RKO (cell line): ENCODE measurements at places on chromosomes 1 and 21.

DNA sequence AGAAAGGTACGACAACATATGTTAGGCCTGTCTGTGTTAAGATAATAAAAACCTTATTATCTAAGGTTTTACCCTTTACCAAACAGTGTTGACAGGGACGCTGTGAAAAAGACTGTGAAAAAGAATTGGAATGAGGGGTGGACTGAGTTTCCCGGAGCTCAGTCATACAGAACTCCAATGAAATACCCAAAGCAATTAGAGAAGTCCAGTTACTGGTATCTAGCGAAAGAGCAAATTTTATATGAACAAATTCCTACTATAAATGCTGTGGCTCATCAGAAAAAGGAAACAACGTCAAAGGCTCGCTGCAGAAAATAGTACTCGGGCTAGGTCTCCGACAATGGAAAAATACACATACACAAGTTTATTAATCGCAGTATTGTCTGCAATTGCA, 708 bp upstream of the RBBP5 start:
- DNase-seq = no peak

DNA sequence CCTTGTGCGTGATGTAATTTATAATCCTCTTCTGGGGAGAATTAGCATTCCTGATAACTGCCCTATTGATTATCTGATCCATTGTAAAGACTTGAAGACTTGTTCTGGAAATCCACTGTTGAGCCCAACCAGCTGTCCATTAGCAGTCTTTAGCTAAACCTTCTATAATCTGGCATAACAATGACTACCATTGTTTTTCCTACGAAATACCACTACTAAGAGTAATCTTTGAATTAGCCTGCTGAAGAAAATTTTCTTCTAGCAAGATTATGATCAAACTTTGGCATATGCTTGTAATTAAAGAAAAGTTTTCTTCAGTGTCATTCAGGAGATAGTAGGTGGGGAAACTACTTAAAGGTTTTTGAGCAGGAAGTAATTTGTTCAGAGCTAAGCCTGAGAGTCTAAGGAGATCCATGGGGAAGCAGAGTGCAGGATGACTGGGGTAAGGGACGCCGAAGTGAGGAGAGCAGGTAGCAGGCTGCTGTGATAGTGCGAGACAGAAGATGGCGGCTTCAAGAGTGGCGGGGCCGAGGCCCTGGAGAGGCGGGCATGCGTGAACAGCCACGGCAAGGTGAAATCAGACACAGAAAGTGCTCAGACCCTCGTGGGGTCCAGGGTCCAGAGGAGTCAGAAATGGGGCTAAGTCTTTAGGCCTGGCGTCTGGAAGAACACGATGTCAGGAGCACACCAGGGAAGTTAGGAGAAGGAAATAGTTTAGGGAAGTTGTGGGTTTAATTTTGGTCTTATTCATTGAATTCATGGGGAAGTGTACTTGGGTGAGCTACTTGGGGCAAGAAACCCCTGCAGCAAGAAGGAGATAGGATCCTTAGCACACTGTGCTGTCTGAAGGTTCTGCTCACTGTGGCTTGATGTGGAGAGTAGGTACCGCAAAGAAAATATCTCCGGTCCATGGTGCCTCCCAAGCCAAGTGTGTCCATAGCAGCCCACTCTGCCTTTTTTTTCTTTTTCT, 112.6 kb upstream of the ADAR start:
- DNase-seq = no peak

DNA sequence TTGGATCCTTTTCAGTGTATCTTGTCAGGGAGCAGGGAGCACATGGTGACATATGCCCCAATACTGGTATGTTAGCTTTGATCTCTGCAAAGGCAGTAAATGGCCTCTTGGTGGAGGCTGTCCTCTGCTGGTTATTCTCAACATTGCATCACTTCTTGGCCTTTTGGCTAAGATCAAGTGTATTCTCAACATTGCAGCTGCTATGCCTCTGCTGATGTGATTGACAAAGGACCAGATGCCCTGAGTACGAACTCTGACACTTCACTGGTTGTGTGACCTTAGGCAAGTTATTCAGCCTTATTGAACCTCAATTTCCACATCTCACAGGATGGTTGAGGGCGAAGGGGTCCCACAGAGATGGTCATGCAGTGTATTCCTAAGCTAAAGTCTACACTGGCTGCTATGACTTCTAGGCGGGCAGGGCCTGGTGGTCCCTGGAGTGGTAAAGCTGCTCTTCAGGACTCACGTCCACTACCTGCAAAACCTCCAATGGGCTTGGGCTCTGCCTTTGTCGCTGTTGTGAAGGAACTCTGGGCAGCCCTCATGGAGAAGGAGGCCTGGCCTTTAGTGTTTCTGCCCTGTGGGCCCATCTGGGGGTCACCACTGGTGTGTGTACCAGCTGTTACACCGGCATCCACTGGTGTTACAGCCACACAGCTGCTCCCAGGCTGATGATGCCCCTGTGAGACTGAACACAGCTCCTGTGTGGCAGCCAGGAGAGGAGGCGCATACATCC, 64.8 kb downstream of the DNTTIP2 start:
- DNase-seq = peak; percentile 78

- no peak for DNase-seq
These were observed 1599.7 kb downstream of the MRPL39 start for GRCh38 chr21:24007592-24007991.

GRCh38 chr1:201750120-201750519, 78.8 kb upstream of the IPO9 start:
- no peak for DNase-seq

GRCh38 chr1:234758851-234759250, 148.9 kb upstream of the IRF2BP2 start:
- DNase-seq = no peak

- no peak for DNase-seq
These were observed 41.9 kb downstream of the AHDC1 start for GRCh38 chr1:27562021-27562420.

GRCh38 chr1:113303267-113303666, 87.0 kb upstream of the MAGI3 start:
- no peak for DNase-seq

DNA sequence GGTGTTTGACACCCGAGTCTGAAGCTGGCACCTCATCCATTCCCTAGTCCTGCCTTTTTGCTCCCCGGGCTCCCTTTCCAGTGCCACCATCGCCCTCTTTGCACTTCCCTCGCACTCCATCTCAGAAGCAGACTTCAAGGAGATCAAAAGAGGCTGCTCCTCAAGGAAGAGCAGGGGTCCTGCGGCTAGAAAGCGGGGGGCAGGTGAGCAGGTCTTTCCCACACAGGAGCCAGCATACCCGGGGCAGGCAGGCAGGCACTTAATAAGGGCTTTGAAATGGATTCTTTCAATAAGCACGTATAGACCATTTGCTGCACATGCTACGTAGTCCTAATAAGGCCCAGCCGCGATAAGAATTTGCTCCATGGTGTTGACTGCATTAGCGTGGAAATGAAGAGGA, 125.9 kb upstream of the PROX1 start:
- DNase-seq = no peak

DNA sequence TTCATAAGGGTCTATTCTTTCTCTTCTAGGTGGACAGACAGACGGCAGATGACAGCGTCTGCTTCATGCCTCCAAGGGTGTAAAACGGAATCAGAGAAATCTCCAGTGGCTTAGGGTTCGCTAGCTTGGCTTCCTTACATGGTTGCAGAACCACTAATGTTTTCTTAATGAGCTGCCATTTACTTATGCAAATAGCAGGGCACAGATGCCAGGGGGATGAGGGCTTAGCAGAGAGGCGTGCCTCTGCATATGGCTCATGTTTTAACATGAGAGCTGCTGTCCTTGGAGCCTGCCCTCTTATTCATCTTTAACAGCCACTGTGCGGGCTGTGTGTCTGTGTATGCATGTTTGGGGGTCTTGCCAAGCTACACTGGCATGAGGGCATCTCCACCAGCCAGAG, 119.6 kb downstream of the IER5 start:
- DNase-seq = no peak

DNA sequence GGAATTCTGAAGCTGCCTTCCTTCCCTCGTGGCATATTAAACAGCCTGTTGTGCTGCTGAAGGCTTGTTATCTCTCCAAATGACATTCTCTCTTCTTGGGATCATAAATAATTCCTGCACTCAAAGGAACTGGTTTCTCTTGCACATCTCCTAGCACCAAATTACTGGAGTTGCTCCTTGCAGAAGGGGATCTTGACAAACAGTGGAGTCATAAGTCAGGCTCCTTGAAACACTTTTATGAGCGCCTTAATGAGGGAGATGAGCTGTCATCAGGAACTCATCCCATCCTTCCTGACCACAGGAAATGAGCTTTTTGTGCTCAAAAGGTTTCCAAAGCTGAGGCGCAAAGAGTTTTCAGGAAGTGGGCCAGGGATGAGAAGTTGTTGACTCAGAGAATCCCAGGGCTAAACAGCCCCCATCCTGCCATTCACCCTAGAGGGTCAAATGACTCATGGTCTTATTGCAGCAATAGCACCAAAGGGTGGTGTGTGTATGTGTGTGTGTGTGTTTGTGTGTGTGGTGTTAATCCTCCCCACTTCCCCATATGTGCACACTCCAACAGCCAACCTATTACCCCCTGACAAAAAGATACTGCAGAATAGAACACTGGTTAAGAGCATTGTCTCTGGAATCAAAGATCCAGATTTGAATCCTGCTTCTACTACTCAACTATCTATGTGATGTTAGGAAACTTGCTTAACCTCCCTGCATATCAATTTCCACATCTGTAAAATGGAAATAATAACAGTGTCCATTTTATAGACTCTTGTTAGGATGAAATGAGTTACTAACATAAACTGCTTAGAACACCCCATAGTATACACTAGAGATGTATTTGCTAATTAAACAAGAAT, 2.8 kb upstream of the PHC2 start:
- peak; percentile 100 for DNase-seq

GRCh38 chr1:240743705-240744104, 131.8 kb upstream of the GREM2 start:
- DNase-seq = no peak

GRCh38 chr1:175503538-175503937, 239.9 kb downstream of the TNR start:
- DNase-seq = no peak

DNA sequence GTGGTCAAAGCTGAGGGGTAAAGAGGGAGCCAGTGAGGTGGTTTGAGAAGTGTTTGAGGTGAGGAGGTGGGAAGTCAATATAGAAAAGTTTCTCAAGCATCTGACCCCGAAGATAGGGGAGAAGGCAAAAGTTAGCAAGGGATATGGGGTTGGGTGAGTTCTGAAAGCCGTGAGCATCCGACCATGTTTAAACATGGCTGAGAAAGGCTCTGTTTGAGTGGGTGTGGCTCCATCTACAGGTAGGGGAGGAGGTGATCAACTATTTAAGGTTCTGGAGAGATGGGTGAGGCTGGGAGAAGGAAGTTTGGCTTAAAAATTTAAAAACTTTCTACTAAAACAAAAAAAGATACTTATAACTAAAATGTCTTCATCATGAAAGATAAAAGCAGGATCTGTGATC, 273.8 kb downstream of the KCNJ6 start:
- no peak for DNase-seq

DNA sequence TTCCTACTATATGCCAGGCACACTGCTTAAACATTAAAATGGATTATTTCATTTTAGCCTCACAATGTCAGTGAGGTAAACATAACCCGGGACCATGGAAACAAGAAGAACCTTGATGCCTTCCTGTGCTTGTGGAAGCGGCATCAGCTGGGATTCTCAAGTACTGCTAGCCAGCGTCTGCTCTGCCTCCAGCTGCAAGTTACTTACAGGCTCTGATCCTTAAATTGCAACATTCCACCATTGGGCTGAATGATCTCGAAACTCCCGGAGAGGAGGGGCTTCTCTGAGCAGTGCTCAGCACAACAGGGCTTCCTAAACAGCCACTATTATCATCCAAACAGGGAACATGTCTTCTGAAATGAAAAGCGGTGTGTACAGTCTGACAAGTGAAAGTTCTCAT, 6.7 kb upstream of the MAN1C1 start:
- no peak for DNase-seq

- DNase-seq = no peak
These were observed 2.6 kb upstream of the HDAC1 start for GRCh38 chr1:32289256-32289655.

GRCh38 chr1:229479660-229480399, 28.3 kb downstream of the NUP133 start:
- DNase-seq = no peak

- DNase-seq = no peak
These were observed 440 bp downstream of the TNFRSF25 start for GRCh38 chr1:6465461-6466005.

GRCh38 chr1:35807614-35808449, at the start of gene AGO4:
TSS of gene AGO4 (plus strand) at chr1:35808016. CDS start at chr1:35808417, 401 bp downstream.
- peak; percentile 50 for DNase-seq

DNA sequence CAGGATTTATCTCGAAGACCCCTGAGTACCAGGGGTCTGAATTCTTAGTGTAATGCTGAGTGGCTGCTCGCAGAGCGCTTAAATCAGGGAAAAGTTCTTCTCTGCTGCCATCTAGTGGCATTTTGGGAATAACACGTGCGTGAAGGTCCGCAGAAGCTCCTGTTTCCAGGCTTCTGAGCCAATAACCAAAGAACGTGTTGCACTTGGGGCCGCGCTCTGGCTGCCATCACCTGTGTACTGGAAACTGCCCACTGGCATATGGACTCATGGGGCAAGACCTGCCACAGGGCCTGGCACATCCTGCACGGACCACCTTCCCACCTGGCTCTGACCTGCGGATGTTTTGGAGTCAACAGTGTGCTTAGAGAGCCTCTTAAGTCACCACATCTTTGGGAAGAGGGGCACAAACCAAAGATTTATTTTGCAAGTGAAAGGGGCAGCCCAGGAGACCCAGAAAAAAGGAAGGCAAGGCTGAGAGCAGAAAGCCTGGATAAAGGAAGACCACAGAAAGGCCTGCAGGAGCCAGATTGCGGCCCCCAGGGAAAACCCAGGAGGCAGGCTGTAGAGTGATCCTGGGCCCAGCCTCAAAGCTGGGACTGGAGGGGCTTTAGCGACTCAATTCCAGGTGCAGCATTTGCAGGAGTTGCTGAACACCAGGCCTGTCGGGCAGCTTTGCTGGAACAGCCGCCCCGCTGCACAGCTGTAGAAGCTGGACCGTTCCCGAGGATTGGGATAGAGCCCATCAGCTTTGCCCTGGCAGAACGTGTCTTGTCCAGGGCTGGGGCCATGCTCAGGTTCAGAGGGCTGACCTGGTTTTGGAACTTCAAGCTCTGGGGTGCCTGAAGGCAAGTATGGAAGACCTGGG, 13.0 kb downstream of the CHIT1 start:
- peak; percentile 62 for DNase-seq

- no peak for DNase-seq
These were observed 78.8 kb downstream of the SPSB1 start for GRCh38 chr1:9371391-9371935.

- DNase-seq = no peak
These were observed 65.5 kb downstream of the PRDM16 start for GRCh38 chr1:3134381-3135072.

- no peak for DNase-seq
These were observed 17.3 kb downstream of the SLAMF1 start for GRCh38 chr1:160629286-160630210.

DNA sequence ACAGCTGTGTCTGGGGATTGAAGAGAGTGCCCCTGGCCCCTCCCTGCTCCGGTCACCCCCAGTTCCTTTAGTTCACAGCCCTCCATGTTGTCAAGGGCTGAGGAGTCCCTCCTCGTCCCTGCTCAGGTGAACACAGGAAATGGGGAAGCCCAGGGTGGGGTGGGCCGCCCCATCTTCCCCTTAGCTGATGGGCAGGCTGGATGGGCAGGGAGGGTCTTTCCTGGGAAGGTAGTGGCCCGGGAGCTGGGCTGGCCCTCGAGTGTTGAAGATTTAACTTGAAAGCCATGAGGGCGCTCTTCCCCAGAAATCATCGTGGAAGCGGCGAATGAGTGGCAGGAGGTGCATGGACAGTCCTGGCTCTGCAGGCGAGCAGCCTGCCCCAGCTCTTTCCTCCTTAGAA, 18.3 kb upstream of the NPHP4 start:
- DNase-seq = no peak

- DNase-seq = no peak
These were observed 121.3 kb downstream of the TNNI3K start for GRCh38 chr1:74356493-74356892.

- no peak for DNase-seq
These were observed 3.8 kb upstream of the NPHP4 start for GRCh38 chr1:5995871-5996630.
